ENCODE measurements at places on chromosomes 16 and 17.

- no peak for ATAC-seq
Measured at GRCh38 chr16:83711069-83711468, 96.7 kb upstream of the HSBP1 start.

GRCh38 chr17:82239926-82240505 lies 11.2 kb downstream of the SLC16A3 start:
- ATAC-seq, result no peak

DNA sequence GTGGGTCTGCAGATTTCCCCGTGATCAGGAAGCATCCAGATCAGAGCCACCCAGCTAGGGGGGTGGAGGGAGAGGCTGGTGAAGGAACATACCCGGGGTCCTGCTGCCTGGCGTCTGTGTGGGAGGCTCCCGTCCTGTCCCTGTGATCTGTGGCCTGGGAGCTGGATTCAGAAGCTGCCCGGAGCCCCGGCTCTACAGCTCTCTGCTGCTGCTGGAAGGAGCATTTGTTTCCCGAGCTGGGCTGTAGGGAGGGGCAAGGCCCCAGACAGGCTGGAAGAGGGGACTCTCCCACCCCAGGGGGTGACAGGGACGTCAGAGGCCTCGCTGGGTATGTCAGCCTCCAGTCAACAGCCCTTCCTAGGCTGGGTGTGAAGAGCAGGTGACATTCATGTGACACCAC lies 10.2 kb downstream of the SOX8 start:
- ATAC-seq, result no peak

GRCh38 chr17:6496640-6497441 lies 52.6 kb downstream of the PIMREG start:
- no peak for ATAC-seq

DNA sequence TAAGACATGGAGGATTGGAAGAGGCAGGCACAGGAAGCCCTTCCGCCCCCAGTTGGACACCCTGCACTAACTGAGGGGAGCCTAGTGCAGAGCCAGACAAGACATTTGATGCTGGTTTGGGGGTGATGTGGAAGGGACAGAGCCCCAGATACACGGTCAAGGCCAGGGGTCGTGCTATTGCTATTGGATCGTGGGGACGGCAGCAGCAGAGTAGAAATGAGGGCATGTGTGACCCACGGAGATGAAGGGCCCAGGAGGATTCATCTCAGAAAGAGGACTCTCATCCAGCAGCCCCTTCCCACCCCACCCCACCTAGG lies 2.0 kb upstream of the VAMP2 start:
- ATAC-seq, result no peak

- no peak for ATAC-seq
Measured at GRCh38 chr16:15754821-15755534, 101.8 kb downstream of the MYH11 start.

DNA sequence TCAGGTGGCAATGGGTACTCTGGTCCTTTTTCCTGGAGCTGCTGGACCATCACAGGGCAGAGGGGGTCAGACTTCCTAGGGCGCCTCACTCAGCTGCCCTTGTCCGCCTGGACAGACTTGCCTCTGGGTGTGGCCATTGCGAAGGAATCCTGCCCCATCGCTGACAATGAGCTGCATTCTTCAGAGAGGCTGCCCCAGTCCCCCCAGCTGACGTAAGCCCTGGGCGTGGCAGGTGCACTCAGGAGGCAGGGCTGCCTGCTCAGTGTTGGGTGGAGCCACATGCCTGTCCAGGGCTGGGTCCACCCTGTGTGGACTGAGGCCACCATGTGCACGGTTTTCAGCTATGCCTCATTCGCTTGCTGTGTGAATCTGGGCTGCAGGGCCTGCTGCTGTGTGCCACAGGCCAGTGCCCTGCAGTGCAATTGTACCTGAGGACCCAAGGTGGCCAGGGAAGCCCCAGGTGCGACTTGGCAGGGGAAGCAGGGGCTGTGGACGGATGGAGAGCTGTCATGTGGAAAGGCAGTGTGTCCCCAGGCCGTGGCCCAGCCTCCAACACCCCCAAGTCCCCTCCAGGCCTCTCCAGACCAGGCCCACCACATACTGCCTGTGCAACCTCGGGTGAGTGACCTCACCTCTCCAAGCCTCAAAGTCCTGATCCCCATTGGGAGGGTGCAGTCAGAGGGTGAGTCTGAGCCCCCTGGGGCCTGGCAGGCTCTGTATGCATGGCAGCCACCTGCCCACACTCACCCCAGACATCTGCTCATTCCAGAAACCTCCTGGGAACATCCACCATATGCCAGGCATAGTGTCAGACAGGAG lies 14.0 kb upstream of the MPRIP start:
- ATAC-seq, result peak; percentile 83

- no peak for ATAC-seq
Measured at GRCh38 chr16:28835864-28836760, 10.0 kb downstream of the TUFM start.

DNA sequence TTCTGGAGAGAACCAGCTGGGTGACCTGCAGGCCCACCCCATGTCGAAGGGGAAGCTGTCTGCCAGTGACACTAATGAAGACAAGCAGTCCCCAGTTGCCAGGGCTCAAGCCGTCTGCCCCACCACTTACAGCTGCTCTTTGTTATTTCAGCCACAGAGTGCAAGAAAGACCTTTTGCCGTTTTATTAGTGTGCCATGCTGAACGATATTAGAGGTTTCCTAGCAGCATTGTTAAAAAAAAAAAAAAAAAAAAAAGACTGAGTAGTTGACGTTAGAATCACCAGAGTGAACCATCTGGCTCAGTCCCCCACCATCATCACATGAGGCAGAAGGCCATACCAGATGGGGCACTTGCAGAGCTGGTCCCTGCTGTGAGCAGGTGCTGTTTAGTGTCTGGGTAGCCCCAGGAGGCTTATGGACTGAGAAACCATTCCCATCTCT lies 26.5 kb upstream of the SLC39A11 start:
- ATAC-seq, result no peak

- ATAC-seq, result no peak
Measured at GRCh38 chr16:24984101-24984500, 31.1 kb downstream of the ARHGAP17 start.

DNA sequence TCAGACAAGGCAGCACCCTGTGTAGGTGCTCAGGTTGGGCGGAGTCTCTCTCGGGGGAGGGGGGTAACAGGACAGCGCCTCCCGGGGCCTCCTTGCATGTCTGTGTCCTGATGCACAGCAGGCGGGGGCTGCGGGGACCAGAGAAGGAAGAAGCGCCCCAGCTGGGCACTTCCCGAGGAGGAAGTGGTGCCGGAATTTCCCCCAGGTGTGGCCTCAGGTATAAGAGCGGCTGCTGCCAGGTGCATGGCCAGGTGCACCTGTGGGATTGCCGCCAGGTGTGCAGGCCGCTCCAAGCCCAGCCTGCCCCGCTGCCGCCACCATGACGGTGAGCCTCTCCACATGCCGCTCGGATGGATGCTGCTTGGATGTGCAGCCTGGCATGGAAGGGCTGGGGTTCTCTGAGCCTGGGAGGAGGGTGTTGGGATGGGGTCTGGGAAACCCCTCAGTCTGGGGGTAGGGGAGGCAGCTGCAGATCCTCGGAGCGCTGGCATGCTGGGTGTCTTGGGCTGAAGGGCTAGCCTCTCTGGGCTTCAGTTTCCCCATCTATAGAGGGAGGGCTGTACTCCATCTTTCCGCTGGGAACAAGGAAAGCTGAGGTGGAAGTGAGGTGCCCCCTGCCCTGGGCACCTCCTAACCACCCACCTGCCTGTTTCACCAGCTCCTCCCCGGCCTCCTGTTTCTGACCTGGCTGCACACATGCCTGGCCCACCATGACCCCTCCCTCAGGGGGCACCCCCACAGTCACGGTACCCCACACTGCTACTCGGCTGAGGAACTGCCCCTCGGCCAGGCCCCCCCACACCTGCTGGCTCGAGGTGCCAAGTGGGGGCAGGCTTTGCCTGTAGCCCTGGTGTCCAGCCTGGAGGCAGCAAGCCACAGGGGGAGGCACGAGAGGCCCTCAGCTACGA lies at the start of gene IL17C:
IL17C (plus strand) TSS at position 250 of the 908 bp plus-strand sequence; CDS start at position 320, 70 bp downstream.
- no peak for ATAC-seq

- ATAC-seq, result no peak
Measured at GRCh38 chr16:83005653-83006160, 378.9 kb downstream of the CDH13 start.

GRCh38 chr17:50188531-50188920 lies 12.9 kb downstream of the COL1A1 start:
- ATAC-seq, result no peak

GRCh38 chr16:58123896-58124600 lies 5.1 kb downstream of the CFAP20 start:
- ATAC-seq, result no peak

DNA sequence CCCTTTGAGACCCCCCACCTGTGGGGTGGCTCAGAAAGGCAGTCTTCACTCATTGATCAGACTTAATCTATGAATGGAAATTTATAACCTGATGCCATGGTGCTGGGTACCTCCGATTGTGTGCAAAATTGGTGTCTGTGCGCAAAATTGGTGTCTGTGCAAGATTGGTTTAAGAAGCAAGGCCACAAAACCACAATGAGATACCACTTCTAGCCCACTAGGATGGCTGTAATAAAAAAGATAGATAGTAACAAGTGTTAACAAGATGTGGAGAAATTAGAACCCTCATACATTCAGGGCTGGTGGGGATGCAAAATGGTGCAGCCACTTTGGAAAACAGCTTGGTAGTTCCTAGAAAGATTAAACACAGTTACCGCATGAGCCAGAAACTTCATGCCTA lies 13.9 kb upstream of the CSNK2A2 start:
- no peak for ATAC-seq

GRCh38 chr17:2963332-2964027 lies 99.9 kb downstream of the OR1D5 start:
- no peak for ATAC-seq

DNA sequence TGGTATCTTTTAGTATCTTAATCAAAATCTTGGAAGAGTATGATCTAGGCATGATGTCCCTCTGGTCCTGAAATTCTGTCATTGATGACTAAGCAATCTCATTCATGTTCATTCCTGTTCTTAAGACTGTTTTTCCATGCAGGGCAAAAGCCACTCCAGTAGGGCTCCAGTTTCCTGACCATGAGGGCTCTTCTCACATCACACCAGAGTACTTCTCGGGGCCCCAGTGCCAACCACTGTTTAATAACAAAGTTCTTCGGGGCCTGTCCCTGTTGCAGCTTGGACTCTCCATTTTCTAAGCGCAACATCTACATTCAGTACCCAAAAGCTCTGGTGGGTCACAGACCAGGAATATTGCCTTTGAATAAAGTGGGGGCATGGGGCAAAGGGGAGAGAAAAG lies 52.0 kb downstream of the IRX6 start:
- no peak for ATAC-seq

GRCh38 chr17:3727041-3727440 lies 3.3 kb downstream of the HASPIN start:
- no peak for ATAC-seq

DNA sequence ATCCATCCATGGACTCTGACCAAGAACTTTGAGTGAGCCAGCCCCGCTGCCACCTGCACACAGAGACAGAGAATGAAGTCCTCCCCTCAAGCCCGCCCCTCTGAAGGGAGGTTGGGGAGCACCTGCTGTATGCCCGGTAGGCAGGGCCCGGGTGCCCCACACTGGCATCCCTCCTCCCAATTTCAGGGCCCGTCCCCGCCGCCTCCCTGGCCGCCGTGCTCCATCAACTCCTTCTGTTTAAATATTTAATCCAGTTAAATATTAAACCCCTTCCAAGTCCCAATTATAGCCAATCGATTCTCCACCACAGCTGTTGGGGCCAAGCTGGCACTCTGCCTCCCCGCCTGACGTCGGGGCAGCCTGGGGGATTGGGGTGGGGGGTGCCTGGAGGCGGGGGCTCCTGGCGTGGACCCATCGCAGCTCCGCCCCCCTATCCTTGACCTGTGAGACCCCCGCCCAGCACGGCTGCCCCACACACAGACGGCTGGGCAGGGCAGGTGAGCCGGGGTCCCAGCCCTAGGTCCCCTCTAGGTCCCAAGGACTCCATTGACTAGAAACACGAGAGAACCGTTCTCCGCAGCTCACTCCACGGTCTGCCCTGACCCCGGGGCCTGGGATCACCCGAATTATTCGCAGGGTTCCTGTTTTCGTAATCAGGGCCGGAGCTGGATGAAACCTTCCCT lies 18.0 kb upstream of the CACNA1H start:
- no peak for ATAC-seq

DNA sequence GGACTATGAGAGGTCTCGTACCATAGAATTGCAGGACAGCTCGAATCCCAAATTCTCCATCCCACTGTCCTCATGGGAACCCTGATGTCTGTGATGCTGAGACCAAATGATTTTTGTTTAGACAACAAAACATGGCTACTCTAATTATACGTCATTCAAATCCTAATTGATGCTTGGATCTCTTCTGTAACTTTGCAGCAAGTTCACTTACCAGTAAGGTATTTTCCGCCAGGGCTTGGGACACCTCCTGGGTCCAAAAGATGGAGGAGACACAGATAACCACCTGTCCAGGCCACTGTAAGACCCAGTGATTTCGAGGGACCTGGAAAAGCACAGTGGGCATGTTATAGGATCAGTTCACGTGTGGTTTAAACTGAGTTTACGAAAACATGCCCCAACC lies 92.8 kb downstream of the DNAH3 start:
- no peak for ATAC-seq

DNA sequence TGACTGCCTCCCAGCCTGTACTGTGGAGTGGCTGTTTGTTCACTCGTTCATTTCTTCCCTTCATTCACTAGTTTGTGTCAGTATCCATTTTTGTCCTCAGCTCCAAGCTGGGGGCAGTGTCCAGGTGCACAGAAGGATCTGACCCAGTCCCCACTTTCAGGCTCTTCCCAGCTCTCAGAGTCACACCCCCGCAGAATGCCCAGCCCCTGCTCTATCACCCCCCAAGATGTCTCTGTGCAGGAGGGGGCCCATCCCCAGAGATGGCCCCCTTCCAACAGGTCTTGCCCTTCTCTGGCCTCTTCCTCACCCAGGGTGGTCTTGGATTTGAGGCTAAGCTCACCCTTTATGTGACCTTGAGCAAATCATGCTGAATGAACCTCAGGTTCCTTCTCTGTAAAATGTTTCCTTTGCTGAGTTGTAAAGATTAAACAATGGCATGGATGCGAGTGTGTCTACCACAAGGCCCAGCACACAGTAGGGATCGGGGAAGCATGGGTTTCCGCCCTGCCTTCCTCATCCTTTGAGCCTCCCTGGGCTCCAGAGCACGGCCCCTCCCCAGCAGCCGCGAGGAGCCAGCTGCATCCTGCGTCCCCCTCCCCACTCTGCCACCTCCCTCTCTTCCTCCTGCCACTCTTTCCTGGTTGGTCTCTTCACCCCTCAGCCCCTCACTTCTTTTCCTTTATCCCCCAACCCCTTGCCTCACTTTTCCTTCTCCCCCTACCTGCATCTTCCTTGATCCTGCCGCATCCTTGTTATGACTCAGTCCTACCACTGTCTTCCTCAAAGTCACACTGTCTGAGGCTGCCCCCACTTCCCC lies 2.8 kb downstream of the FBXL19 start:
- no peak for ATAC-seq

GRCh38 chr17:21512307-21513011 lies 136.3 kb downstream of the KCNJ12 start:
- no peak for ATAC-seq

- ATAC-seq, result no peak
Measured at GRCh38 chr16:4846503-4846900, 586 bp downstream of the GLYR1 start.
